Mammary microvascular endothelial cell (primary cell): ENCODE measurements at places on chromosomes 16 and 17. TPM values are rescaled to one million over a fixed set of nuclear protein-coding genes. Genes with fewer than 3 reads are reported as not detected.

CES1 gene
- not detected in 2 replicates for total RNA-seq

CDR2L gene
- total RNA-seq: 34.8 and 37.3 TPM in 2 replicates

FOXL1 gene
- 4.4 and 5.4 TPM in 2 replicates for total RNA-seq

TSPAN10 gene
- total RNA-seq: 0.20 TPM in 1 of 2 replicates, not detected in the other

TUBB3 gene
- total RNA-seq: 202 and 210 TPM in 2 replicates

KIF19 gene
- total RNA-seq: 4.9 and 5.0 TPM in 2 replicates

XAF1 gene
- 51.2 and 51.8 TPM in 2 replicates for total RNA-seq

C16orf46 gene
- 0.07 and 2.0 TPM in 2 replicates for total RNA-seq

HOXB3 gene
- total RNA-seq: 4.5 and 8.5 TPM in 2 replicates

SLC47A1 gene
- 1.6 and 2.2 TPM in 2 replicates for total RNA-seq

KRTAP16-1 gene
- not detected in 2 replicates for total RNA-seq

CDT1 gene
- total RNA-seq: 14.2 and 27.4 TPM in 2 replicates

SLC6A2 gene
- not detected in 2 replicates for total RNA-seq

PLA2G10 gene
- total RNA-seq: not detected in 2 replicates

NAGPA gene
- 56.2 and 82.2 TPM in 2 replicates for total RNA-seq

CRYM gene
- not detected in 2 replicates for total RNA-seq

RGS11 gene
- total RNA-seq: 0.25 and 1.1 TPM in 2 replicates

MRPL12 gene
- 145 and 156 TPM in 2 replicates for total RNA-seq

ALDH3A1 gene
- 0.10 TPM in 1 of 2 replicates, not detected in the other for total RNA-seq

PABPN1L gene
- total RNA-seq: not detected in 2 replicates

TSNAXIP1 gene
- 0.13 and 0.20 TPM in 2 replicates for total RNA-seq

KCNH4 gene
- 0.07 and 0.15 TPM in 2 replicates for total RNA-seq

SLFN11 gene
- 74.9 and 82.3 TPM in 2 replicates for total RNA-seq

GRAPL gene
- total RNA-seq: 13.8 and 14.4 TPM in 2 replicates

RAMP2 gene
- 9.6 and 14.4 TPM in 2 replicates for total RNA-seq

IRX5 gene
- total RNA-seq: 0.05 and 0.40 TPM in 2 replicates

CA7 gene
- total RNA-seq: not detected in 2 replicates

ZNF688 gene
- total RNA-seq: 10.2 and 12.1 TPM in 2 replicates

NXN gene
- 10.7 and 12.6 TPM in 2 replicates for total RNA-seq

KRT28 gene
- not detected in 2 replicates for total RNA-seq

ERN2 gene
- total RNA-seq: not detected in 2 replicates

CDYL2 gene
- 20.1 and 20.5 TPM in 2 replicates for total RNA-seq

CDRT15L2 gene
- total RNA-seq: not detected in 2 replicates

GP1BA gene
- total RNA-seq: 0.05 TPM in 1 of 2 replicates, not detected in the other

RNF166 gene
- 20.8 and 24.9 TPM in 2 replicates for total RNA-seq

SETD6 gene
- 7.3 and 7.5 TPM in 2 replicates for total RNA-seq

TEX14 gene
- total RNA-seq: 0.27 TPM in 1 of 2 replicates, not detected in the other
